ENCODE measurements at places on chromosomes 5 and 9. TPM values are rescaled to one million over a fixed set of nuclear protein-coding genes. Genes with fewer than 3 reads are reported as not detected.

The ARL10 gene
- not detected for total RNA-seq

GRCh38 chr5:111389390-111390082 lies 122.8 kb downstream of the STARD4 start:
- DNase-seq: peak; percentile 78

The GPX8 gene
- total RNA-seq: 129 TPM

The TLX3 gene
- not detected for total RNA-seq

The CEP72 gene
- 4.8 TPM for total RNA-seq

Data from H4 (cell line).